HFFc6 (cell line): ENCODE measurements at places on chromosomes 2 and 18.
A peak's percentile ranks its signal among the peaks of the same experiment; 100 is the strongest.

- DNase-seq: peak; percentile 46
Measured at GRCh38 chr2:150878356-150878755, 383.3 kb downstream of the RBM43 start.

DNA sequence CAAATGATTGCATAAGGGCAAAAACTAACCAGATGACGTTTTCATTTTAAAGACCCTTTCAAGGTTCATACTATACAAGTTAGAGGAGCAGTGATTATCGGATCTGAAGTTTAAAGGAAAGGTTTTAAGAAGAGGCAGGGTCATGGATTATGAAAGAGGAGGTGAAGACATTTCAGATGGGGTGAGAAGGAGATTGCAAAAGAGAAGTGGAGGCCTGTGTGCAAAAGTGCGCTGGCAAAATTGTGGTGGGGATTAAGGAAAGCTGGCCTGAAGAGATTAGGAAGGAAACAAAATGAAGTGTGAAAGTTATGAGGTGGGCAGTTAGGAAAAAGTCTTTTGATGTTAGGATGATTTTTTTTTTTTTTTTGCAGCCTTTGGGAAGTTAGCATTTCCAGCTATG, 935.7 kb upstream of the FAM98A start:
- DNase-seq: no peak

DNA sequence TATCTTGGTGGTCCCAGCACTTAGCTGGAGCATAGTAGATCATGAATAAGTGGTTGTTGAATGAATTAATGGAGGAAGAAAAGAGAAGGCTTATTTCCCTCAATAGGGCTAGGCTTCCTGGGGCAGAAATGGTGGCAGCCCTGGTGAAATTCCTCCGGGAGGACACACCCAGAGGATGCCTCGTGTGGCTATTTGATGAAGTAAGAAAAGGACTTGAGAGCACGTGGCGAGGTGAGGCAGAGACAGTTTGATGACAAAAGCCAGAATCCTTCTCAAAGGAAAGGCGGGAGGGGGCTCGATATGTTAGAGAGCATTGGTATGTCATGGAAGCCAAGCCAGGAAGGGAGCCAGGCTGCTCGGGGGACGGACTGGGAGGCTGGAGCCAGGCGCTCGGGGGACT, 14.7 kb downstream of the FAM228A start:
- DNase-seq: no peak

DNA sequence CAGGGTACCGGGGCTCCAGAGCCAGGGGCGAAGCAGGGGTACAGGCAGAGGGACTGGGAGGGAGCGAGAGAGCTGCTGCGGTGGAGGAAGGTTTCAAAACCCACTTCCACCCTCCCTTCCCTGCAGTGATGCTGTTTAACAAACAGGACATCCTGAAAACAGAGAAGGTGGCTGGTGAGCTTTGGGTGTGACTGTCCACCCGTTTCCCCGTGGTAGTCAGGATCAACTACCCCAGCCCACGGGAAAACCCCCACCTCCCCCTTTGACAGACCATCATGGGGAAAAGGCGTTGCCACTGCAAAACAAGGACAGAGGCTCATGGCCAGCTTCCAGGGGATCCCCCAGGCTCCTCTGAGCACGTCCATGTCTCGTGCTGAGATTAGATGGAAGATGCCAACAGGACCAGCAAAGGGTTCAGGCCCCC, 12.9 kb downstream of the TMEM185B start:
- no peak for DNase-seq

- no peak for DNase-seq
Measured at GRCh38 chr18:38413193-38413592, 847.6 kb upstream of the CELF4 start.

GRCh38 chr2:202643012-202643858, 8.5 kb downstream of the FAM117B start:
- no peak for DNase-seq

DNA sequence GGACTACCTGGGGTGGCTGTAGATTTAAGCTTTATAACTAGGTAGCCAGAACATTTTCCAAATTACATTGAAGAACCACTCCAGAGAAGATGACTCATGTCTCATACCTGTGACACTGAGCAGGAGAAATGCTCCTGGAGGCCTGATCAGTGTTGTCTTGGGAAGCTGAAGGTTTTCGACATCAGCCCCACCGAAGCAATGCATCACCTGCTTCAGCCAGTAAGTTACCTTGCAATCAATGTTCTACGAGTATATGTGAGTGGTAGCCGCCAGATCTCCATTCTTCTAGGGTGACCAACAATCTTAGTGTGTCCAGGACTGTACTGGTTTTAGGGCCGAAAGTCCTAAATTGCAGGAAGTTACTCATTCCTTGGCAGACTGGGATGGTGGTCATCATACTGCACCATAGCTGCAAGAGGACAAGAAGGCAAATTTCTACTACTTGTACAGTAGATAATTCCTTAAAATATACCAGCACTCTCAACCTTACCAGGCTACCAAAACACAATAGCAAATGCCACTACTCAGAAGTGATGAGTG, 109.3 kb upstream of the LINC00305 start:
- no peak for DNase-seq

GRCh38 chr18:3340015-3340681, 78.2 kb downstream of the MYL12B start:
- DNase-seq: peak; percentile 76

DNA sequence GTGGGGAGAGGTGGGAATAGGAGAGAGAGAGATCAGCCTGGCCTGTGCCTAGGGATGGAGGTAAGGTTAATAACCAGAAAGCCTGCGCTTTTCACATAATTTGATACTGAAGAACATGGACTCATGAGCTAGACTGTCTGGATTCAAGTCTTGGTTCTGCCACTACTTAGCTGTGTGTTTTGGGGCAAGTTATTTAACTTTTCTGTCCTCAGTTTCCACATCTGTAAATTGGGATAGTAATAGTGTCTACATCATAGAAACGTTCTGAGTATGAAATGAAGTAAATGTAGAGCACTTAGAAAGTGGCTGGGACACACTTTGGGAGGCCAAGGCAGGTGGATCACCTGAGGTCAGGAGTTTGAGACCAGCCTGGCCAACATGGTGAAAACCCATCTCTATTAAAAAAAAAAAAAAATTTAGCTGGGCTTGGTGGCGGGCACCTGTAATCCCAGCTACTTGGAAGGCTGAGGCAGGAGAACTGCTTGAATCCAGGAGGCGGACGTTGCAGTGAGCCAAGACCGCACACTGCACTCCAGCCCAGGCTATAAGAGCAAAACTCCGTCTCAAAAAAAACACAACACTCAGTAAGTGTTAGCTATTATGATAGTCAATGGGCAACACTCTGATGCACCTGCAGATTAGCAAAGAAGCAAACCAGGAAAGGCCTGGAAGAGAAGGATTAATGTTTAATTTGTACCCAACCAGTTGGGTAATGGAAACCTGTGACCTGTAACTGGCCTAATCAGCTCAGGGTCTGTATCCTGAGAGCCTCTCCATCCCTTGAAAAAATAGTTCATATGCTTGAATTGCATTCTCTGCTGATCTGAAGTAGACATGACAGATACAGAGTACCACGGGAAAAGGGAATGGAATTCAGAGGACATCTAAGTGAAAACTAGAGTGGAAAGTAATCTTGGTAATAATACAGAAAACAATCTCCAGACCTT, 6.8 kb downstream of the GALM start:
- DNase-seq: no peak

DNA sequence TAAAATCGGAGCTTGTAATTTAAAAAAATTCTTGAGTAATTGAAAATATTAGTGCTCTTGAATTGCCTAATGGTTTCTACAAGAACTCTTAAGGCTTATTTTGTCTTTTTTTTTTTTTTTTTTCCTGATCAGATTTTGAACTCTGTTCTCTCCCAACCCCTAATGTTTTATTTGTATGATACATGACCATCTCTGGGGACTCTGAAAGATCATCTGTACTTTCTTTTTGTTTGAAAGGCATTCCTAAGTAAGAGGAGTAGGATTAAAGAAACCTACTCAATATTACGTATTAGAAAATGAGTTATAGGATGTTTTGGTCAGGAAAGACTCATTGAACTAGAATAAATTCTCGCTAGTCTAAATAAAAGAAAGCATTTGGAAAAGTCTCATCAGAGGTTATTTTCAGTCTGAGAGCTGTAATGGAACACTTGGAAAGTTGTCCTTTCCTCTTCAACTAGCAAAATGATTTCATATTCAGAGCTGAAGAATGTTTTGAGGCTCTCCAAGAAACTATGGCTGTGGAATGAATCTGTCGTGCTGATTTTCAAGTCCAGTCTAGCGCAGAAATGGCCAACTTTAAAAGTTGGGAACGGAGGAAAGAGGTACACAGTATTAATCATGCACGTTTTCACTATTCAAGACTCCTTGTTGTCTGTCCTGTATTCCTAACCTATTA, 182.7 kb downstream of the PRPF40A start:
- no peak for DNase-seq

DNA sequence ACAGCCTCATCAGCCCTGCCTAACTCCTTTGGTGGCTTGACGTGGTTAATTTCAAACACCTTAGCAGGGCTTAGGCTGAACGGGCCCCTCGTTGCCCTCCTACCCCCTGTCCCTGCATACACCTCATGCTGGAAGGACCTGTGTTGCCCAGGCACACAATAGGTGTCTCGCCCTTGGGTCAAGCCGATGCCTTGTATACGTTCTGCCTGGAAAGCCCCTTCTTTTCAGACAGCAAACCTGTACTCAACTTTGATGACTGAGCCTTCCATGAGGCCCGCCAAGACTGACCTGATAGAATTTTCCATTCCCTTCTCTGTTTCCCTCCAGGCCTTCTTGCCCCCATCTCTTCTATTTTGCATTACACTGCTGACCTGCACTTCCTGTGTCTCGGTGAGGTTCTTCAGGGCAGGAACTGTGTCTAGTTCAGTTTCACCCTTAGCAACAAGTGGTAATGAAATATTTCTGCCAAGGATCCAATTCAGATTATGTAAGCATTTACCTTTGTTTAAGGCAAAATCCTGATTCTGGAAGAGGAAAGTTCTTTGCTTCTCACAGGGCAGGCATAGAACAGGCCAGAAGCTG, 7.9 kb downstream of the GREB1 start:
- no peak for DNase-seq

DNA sequence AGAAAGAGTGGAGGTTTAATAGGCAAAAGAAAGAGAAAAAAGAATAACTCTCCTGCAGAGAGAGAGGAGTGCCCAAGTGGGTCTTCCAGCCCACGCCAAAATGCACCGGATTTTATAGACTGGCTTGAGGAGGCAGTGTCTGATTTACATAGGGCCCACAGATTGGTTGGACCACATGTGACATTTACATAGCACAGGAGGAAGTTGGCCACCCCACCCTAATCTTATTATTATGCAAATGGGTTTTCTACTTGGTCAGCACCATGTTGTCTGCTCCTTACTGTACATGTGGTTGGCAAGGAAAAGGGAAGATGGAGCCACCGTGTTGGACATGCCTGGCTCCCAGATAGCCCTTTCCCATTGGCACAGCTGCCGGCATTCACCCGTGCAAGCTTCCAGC, 56.8 kb downstream of the SP110 start:
- no peak for DNase-seq

DNA sequence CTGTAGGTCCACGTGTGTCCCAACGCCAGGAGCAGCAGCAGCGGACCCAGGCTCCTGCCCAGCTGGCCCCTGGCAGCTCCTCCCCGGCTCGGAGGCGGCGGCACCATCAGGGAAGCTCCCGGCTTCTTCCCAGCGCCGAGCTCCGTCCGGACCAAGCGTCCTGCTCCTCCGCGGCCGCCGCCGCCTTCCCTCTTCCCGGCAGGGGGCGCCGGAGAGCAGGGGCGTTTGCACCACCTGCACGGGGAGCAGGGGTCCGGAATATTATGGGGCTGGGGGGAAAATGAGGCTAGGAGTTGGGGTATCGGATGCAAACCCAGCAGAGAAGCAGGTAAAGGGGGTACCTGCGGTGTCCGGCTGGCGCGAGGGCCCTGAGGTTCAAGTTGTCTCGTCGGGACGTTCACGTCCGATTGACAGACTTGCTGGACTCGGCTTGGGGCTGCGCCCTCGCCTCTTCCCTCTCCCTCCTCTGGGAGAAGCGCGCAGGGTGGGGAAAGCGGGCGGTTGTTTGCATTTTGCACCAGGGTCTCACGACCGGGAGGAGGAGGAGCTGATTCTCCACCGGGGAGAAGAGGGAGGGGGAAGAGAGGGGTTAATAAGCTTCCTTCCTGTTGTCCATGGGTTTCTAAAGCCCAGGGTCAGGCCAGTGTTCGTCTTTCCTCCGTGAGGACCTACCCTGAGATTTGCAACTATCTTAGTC, at the start of gene CCBE1:
Gene CCBE1 (minus strand): TSS at position 188 of the 697 bp plus-strand sequence.
- peak; percentile 55 for DNase-seq

DNA sequence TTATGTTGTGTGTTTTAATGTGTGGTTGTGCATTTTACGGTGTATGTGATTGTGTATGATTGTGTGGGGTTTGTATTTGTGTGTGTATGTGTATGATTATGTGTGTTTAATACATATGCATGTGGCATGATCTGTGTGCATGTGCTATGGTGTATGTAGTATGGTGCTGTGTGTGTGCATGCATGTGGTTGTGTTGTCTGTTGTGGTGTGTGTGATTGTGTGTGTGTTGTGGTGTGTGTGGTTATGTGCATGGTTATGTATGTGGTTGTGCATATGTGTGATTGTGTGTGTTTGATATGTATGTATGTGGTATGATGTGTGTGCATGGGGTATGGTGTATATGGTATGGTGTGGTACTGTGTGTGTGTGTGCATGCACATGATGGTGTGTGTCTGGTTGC, 148.1 kb upstream of the AGAP1 start:
- no peak for DNase-seq
